Fibroblast of pulmonary artery (primary cell): ENCODE measurements at places on chromosomes 5 and 9.

- DNase-seq, result peak; percentile 88
Measured at GRCh38 chr9:110050925-110051355, 157.0 kb downstream of the C9orf152 start.

GRCh38 chr9:8895861-8896224, 1096.3 kb upstream of the DMAC1 start:
- DNase-seq, result peak; percentile 65

GRCh38 chr5:115402822-115403577, 106.5 kb upstream of the CCDC112 start:
- DNase-seq, result peak; percentile 75

DNA sequence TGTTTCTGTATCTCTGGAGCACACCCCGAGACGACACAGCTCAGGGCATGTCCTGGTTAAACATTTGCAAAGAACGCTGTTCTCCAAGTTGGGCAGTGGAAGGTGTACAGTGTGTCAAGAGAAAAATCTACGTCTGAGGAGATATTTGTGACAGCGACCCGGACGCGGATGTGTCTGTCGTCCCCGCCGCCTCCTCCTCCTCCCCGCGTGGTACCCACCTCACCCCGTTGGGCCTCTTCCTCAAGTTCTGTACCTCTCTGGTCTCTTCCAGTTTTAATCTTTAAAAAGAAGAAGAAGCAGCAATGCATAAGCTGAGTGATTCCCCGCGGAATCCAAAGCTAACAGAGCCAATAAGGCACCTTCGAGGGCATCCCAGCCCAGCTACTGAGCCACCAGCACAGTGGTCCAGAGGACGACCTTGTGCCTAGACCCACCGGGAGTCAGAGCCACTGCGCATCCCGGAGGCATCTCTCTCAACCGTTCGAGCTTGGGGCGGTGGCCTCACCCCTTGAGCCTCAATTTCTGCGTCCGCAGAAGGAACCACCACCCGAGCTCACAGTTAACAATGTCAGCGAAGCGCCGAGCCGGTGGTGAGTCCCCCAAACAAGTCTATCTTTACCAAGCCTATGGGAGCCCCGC, 467 bp downstream of the C9orf78 start:
- DNase-seq, result no peak

- DNase-seq, result no peak
Measured at GRCh38 chr9:38094165-38094564, 25.1 kb upstream of the SHB start.

- DNase-seq, result peak; percentile 83
Measured at GRCh38 chr5:66860199-66860975, 264.2 kb downstream of the MAST4 start.

DNA sequence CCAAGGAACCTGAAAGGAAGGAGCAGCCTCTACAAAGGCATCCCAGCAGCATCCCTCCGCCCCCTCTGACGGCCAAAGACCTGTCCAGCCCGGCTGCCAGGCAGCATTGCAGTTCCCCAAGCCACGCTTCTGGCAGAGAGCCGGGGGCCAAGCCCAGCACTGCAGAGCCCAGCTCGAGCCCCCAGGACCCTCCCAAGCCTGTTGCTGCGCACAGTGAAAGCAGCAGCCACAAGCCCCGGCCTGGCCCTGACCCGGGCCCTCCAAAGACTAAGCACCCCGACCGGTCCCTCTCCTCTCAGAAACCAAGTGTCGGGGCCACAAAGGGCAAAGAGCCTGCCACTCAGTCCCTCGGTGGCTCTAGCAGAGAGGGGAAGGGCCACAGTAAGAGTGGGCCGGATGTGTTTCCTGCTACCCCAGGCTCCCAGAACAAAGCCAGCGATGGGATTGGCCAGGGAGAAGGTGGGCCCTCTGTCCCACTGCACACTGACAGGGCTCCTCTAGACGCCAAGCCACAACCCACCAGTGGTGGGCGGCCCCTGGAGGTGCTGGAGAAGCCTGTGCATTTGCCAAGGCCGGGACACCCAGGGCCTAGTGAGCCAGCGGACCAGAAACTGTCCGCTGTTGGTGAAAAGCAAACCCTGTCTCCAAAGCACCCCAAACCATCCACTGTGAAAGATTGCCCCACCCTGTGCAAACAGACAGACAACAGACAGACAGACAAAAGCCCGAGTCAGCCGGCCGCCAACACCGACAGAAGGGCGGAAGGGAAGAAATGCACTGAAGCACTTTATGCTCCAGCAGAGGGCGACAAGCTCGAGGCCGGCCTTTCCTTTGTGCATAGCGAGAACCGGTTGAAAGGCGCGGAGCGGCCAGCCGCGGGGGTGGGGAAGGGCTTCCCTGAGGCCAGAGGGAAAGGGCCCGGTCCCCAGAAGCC, 30.8 kb downstream of the CD180 start:
- DNase-seq, result peak; percentile 82

DNA sequence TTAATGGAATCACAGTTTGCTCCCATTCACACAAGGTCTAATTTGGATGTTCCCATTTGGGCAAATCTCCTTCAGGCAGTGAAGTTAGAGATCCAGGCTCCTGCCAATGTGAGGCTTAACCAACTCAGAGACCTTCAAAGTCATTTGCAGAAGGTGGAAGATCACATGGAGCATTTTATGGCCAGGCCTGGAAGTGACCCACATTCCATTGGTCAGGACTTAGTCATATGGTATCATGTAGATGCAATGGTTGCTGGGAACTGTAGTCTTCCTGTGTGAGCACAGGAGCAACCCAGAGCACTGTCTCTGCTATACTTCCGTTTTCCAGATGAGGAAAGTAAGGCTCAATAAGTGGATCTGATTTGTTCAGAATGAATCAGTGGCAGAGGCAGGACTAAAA, 292.7 kb upstream of the SMARCA2 start:
- no peak for DNase-seq

DNA sequence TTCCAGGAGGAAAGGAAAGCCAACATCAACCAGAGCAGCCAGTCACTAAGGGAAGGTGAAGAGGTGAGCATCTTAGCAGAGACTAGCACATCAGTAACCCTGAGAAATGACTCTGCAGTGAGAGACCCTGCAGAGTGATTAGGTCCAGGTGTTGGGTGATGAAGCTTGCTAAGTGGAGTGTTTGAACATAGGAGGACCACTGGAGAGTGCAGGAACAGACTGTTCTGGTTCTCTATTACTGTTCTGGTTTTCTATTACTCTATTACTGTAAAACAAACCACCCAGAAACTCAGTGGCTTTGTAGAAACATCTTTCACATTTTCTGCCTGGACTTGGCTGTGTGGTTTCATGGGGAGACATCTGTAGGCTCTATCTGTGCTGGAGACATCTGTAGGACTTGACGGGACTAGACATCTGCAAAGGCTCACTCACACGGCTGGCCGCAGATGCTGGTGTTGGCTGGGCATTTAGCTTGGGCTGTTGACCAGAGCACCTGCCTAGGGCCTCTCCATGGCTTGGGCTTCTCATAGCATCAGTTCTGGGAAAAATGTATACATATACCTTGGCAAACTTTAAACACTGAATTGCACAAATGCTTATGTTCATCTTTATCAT, 33.4 kb upstream of the SPATA31E1 start:
- DNase-seq, result no peak

- DNase-seq, result no peak
Measured at GRCh38 chr5:12133520-12133919, 229.3 kb upstream of the CTNND2 start.

DNA sequence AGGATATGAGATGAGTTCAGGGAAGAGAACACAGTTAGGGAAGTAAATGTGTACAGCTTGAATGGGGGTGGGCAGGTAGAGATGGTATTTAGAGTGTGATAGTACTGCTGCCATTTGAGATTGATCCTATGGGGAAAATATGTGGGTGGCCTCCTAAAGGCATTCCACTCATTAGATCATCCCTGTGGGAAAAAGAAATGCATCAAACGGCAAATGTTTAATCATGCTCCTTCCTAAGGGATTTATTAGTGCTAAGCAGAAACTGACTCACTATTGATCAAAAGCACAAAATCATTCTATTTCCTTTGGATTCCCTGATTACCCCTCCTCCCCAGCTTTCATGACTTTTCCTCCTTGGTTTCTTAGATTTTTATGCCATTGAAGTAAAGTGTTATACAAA, 36.4 kb upstream of the SMC5 start:
- no peak for DNase-seq

- DNase-seq, result no peak
Measured at GRCh38 chr9:99244344-99245260, 22.5 kb downstream of the SEC61B start.

- DNase-seq, result peak; percentile 70
Measured at GRCh38 chr9:137294091-137294680, 7.9 kb downstream of the NRARP start.

- DNase-seq, result no peak
Measured at GRCh38 chr9:69134412-69134811, 39.7 kb upstream of the TJP2 start.

DNA sequence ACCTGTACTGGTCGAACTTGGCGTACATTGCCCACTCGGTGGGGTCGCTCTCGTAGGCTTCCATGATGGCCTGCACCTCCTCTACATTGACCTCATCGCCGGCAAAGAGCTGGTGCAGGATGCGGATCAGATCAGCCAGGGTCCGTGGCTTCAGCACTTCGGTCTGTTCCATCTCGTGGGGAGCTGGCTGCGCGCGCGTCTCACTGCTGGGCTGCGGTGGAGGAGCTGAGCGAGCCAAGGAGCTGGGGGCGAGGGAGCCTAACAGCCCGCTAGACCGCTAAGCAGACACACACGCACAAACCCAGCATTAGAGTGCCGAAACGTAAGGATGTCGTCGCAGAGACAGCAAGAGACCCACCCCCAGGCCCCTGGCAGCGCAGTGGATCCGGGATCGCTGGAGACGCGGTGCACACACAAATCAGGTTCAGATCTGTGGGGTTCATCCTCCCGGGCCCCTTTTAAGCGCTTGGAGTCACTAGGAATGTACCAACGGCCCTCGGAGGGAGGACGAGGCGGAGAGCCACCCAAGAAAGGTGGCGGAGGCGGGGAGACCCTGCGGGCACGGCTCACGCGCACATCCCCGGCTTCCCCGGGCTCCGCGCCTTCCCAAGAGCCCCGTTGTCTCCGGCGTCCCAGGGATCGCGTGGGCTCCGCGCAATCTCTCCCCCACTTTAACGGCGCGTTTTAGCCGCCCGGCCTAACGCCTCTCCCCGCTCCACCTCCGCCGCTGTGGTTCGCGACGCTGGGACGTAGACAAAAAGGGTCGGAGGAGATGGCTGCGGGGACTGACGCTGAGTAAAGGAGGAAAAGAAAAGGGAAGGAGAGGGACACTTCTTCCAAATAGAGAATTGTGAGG, at the start of gene CDO1:
Gene CDO1 (minus strand): TSS at position 434 of the 856 bp plus-strand sequence. CDS start 262 bp downstream, at position 172.
- peak; percentile 60 for DNase-seq

DNA sequence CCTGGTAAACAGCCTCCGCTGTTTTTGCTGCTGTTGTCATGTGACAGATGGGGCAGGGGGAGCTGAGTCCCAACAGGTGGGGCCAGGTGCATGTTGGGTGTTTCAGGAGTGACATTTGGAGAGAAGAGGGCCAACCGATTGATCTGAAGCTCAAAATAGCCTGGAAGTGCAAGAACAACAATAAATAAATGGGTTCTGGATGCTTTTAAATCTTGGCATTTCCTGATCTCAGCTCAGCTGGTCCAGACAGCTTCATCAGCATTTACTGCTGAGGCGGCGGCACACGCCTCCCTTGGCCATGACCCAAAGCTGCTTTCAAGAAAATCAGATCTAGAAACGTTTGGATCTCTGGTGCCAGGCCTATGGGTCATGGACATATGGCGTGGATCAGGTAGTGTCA, 70.5 kb downstream of the PPARGC1B start:
- no peak for DNase-seq

DNA sequence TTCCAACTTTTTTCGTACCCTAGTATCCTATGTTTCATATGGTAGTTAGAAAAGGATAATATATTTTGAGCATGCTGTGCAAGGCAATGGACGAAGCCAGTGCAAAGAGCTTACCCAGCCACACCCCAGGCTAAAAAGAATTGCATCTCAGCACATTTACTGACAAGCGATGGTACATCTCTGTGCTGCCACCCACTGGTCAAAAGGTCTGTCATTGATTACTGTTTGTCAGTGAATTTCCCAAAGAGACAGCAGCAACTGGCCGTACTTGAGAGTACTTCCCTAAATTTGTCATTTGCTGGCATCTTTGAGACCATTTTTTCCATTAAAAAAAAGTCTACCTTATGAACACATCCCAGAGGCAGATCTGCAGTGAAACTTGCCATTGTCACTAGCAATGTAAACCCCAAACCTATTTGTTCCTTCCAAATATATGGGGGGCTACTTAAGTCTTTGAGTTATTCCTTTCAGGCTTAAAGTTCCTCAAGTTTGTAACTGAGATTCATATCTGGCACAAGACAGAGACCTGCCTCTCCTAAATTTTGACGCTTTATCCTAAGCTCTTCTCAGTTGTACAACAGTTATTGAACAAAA, 184.3 kb downstream of the CTNND2 start:
- no peak for DNase-seq

DNA sequence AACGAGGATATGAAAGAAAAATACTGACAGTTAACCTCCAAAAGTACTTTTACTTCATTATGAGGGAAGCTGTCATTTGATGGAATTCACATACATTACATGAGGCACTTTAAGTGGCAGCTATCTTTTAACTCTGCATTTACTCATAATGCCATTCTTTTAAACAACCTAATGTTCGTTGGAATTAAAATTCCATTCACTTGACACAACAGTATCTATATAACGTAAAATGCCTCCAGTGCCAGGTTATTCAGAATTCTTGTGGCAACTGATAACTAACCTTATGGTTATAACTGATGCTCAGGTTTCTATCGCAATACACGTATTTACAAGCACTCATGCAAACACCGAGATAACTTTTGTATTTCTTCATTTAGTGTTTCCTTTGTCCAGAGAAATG, 376.9 kb upstream of the GRAMD2B start:
- no peak for DNase-seq

DNA sequence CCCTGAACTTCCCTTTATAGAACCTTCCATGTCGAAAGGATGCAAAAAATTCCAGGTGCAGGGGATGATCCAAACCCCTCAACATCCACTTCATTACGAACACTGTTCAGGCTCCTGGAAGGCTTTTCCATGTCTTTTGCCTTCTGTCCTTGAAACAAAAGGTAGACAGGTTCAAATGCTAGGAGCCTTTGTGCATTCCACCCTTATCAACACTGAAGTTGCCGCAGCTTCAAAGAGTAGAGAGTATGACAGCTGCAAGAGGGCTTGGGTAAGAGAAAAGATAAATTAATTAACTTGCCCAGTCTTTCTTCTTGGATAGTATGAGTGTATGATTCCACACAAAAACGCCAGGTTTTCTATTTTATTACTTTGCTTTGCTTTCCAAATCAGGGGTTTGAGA, 269.1 kb upstream of the MSX2 start:
- no peak for DNase-seq

DNA sequence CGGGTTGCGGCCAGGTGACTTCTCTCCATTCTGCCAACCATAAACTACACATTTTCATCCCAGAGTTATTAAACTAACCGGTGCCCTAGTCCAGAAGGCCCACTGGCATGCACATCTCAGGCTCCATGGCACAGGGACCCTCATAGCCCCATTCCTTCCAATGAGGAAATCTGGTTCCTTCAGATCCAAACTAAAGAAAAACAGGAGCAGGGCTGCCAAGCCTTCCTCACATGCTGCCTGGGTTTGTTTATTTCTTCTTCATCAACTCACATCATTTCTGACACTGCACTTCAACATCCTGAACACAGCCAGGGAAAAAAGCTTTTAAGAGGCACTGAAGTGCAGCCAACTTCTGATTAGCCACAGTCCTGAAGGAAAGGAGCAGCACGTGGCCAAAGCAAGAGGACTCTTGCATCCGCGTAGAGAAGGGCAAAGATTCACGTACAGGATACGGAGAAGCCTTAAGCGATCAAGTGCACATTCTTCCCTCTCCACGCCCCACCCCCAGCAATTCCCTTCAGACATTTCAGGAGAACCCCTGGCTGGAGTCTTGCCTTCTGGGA, 22.5 kb downstream of the LHFPL2 start:
- DNase-seq, result no peak

- DNase-seq, result no peak
Measured at GRCh38 chr5:133425222-133425621, 187.1 kb downstream of the FSTL4 start.
